ENCODE measurements at places on chromosomes 5 and 9.

DNA sequence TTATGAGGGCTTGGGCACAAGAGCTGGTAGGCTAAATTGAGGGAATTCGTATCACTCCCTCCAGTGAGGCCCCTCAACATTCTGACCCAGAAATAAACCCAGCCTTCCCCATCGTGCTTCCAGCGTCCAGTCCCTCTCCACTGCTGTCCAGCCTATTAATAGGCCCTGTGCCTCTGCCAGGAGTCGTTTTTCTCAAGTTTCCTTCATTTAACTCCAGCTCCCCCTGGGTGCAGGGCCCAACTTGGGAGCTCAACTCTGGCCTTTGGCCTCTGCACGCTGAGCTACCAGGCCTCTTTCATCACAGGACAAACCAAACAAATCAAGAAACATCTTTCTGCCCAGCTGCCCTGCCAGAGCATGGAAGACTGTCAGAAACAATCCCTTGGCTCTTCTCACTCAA is 10.0 kb downstream of the HBEGF start:
- no peak for DNase-seq

DNA sequence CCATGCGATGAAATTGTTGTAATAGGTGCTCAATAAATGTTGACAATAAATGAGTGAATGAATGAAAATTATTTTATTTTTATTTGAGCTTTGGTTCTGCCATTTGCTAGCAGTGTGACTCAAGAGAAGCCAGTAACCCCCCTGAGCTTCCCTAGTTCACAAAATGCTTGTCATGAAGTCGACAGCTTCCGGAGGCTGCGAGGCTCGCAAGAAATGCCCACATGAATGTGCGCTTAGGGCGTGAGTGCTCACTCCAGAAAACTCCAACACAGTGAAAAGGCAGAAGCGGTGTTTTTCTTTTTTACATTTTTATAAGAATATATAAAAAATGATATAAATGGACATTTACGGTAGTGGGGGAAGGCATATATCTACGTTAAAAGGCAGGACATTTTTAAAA is 26.5 kb downstream of the CDKN2A start:
- no peak for DNase-seq

- no peak for DNase-seq
Observed at GRCh38 chr5:32935283-32935682, 224.2 kb downstream of the NPR3 start.

DNA sequence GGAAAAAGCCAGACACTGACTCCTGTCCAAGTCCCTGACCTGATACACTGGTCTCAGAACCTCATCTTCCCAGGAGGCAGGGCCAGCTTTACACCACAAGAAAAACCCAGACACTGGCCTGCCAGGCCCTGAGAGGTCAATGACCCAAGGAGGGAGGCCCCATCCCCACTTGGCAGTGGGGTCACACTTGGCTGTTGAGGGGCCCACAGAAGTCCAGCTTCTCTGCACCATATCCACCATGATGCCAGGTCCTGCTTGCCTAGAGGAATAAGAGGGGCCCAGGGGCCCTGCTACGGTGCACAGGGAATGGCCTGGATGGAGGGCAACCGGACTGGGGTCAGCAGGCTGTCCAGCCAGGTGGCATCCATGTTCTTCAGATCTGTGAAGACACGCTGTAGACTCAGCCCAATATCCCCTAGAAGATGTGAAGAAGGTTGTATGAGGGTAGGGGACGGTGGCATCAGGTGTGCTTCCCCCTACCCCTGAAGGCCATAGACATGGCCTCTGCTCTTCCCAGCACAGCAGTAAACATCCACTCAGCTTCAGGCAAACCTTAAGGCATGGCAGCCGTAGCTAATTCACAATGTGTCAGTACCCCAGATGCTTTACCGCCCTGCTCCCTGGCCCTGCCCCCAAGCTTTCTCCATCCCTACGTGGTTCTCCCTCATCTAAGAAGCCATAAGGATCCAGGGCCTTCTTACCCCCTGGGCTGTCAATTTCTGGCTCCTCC is 6.7 kb downstream of the IRF1 start:
- no peak for DNase-seq

All from NCI-H2171 treated with DMSO at 0.1 percent for 48 hours (cell line).